ENCODE measurements at places on chromosomes 6 and 20.

GRCh38 chr6:129890164-129890563, 29.0 kb upstream of the TMEM244 start:
- no peak for DNase-seq

DNA sequence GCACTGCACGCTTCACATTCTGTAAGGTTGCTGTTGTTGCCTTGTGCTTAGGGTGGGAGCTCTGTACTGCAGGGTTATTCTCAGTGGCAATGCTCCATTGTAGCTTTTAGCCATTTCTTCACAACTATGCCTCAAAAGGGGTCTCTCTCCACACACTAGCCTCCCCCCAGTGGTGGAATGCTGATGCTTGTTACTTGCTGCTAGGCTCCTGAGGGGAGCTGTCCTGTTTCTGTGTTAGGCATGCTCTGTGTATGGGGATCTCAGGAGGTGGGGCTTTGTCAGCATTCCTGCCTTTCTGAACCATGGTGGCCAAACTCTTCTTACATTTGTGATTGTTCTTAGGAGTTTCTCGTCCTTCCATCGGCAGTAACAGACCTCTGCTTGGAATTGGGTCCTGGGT, 18.8 kb downstream of the TMEM170B start:
- DNase-seq = no peak

- DNase-seq = no peak
These were observed 623.8 kb downstream of the HTR1B start for GRCh38 chr6:76839505-76839904.

DNA sequence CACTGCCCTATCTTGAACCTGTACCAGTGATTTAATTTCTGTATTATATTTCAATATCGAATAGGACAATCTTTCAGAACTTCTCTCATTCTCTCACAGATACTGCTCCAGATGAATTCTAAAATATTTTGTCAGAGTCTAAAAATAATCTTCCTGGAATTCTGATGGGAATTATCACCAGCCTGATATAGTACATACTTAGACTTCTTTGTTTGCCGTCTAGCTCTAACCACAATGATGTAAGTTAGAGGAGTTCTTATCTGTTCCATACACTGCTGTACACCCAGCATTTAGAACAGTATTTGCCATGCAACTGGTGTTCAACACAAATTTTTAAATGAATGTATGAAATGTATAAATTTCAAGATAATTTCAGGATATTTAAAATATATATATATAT, 1.3 kb upstream of the HUS1B start:
- DNase-seq = no peak

- no peak for DNase-seq
These were observed 56.6 kb upstream of the EYA2 start for GRCh38 chr20:46838011-46838410.

DNA sequence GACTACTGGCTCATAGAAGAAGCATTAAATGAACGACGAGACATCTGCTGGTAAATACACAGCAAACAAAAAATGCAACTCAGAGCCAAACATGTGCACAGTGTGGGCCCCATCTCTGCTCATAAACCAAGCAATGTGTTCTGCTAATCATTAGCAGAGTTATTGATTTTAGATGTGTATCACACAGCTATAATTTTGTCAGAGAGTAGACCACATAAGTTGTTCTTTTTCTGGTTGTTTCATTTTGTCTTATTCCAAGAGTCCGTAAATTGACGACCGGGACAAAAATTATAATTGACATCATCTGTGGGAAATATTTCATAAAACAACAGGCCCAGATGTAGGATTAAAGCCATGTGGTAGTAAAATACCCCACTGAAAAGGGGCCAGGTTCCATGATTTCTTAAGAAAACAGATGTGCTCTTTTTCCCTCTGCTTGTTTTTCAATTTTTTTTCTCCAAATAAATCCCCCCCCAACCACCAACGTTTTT, 423.6 kb downstream of the HAO1 start:
- no peak for DNase-seq

DNA sequence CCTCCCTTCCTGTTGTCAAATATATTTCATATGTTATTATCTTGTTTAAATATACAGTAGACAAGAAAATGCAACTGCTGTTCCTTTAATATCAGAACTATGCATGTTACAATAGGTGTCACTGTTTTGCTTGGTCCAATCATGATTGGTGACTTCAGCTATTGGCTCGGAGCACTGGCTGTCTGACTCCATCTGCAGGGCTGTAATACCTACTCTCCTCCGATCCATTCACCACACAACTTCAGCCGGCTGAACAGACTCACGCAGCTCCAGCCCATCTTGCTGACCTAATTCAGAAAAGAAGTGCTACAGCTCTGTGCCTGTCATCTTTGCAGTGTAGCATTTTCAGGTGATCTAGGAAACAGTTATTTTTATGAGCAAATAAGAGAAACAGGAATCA, at the start of gene BTBD3:
TSS of gene BTBD3 (plus strand) at position 231 of the 400 bp plus-strand sequence. CDS start 383 bp downstream, outside the sequence.
- DNase-seq = peak; percentile 69

- DNase-seq = no peak
These were observed 46.7 kb downstream of the TBC1D7 start for GRCh38 chr6:13281686-13282085.

GRCh38 chr20:32526541-32526940, 58.6 kb downstream of the NOL4L start:
- DNase-seq = no peak

GRCh38 chr6:124699038-124699437, 263.2 kb upstream of the RNF217 start:
- no peak for DNase-seq

- DNase-seq = no peak
These were observed 26.3 kb upstream of the NAA20 start for GRCh38 chr20:19990850-19991249.

GRCh38 chr6:99590728-99591672, 15.6 kb upstream of the PRDM13 start:
- no peak for DNase-seq

DNA sequence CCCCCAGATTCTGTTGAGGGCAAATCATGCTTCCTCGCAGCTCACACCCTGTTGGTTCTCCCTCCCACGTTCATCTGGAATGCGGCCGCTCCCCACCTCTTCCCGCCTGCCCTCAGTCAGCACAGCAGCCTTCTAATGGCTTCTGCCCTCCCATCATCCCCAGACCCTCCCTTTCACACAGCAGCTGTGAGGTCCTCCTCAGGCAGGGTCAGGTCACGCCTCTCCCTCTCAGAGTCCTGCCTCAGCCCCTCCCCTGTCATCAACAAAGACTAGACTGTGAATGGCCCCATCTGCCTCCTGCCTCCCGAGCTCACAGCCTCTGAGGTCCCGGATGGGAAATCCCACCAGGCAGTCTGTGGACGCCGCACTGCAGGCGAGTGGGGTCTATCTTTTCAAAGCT, 7.9 kb upstream of the BHLHE23 start:
- DNase-seq = no peak

- no peak for DNase-seq
These were observed 66.8 kb upstream of the EYA2 start for GRCh38 chr20:46827718-46828458.

DNA sequence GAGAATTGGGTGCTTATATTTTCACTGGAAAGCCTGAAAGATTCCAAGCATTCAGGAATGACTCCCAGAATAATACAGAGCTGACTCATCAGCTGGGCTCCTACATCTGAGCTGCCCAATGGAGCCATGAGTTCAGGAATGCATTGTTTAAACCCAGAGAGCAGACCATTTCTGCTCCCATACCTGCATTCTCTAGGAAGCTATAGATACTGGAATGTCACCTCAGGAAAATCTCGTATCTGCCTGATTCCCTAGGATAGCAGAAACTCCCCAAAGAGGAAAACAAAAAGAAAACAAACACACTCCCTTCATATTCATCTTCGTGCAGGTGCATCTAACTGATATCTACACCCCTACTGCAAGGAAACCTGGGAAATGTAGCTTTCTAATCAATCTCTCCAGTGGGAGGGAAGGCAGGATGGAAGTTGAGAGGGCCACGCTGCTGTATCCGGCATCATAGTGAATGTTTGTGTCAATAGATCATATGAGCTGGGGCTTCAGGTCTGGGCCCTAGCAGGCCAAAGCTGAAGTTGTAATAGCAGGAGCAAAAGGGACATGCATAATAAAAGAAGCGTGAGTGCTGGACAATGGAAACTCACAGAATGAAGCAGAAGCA, 8.2 kb upstream of the SLC2A12 start:
- no peak for DNase-seq

DNA sequence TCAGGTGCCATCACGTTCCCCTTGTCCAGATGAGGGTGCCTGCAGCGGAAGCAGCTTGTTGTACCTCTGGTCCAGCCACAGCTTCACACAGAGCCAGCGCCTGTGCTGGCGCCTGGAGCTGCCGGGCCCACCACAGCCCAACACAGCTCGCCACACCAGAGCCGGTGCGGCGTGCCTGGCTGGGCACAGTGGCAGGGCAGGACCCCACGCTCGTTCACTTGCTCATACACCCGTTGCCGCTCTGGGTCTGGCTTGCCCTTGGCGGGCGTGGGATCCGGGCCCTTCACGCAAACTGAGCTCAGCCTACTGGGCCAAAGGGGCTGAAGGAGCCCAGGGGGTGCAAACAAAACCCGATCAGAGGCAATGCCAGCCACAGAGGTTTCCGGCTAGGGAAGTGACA, 492.5 kb upstream of the MANEA start:
- no peak for DNase-seq

DNA sequence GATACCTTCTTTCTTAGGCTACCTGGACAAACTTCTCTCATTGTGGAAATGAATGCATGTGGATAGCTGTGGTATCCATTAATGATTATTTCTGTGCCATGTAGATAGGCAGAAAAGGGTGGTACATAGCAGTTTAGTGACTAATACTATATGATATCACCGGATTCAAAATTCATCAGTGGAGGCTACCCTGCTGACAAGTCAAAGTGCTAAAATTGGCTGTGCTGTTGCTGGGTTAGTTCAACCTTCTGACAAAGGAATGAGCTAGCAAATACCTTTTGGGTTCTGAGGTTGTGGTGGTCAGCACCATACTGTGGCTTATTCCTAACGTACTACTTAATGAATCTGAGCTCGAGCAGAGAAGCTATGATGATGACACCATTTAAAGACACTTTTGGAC, 109.1 kb downstream of the TFAP2B start:
- no peak for DNase-seq

DNA sequence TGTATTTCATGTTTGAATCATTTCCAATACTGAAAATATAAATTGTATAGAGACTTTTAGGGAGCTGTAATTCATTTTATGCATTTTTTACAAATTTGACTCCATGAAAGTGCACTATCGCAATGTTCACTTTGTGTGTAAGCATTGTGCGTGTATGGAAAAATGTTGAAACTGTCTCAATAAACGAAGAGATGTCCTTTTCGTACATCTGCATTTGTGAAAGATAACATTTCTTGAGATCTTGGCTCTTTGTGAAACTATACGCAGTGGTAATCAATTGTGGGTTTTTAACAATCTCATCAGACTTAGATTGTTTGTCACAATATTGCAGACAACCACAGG, 18.6 kb upstream of the ZBP1 start:
- DNase-seq = no peak

DNA sequence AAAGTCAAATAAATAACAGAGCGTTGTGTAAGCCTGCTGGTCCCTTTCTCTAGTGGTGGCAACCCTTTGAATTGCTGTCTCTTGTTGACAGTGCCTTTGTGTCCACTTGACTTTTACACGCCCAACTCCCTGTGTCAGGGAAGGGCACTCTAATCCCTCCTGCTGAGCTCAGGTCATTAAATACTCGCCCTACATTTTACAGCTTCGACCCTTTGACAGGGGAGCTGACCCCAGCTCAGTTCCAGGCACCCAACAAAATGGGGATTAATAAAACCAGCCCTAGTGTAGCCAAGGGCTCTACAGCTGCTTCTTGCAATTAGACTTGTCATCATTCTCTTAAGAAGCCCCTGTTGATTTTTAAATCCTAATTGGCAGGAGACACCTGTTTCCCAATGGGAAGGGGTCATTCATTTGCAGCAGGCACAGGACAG, 308.2 kb downstream of the EYA4 start:
- DNase-seq = no peak

DNA sequence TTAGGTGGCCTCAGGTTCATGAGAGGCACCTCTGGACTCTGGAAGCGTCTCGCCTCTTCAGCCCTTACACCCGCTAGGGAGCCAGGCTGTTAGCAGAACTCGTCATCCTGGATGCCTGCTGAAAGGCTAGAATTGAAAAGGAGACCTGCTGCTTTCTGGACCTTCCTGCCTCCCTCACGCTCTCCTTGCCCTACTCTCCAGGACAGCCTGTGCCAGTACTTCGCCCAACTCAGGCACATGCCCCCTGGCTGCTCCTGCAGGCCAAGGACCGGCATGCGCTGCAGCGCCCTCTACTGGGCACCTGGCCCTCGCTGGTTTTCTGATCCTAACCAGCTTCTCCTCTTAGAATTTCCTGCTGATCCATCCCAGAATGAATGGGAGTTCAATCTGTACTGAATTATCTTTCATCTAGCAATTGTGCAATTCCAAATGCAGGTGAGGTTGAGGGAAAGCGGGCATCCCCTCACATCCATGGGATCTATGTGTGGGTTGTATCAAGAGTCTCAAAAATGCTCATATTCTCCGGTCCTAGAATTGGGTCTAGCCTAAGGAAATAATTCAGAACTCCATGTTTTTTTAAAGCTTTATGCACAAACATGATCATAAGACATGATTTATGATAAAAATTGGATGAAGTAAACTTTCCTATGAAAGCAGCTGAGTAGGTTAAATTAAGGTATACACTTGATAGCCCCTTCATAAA, 78.0 kb downstream of the PTPN1 start:
- peak; percentile 43 for DNase-seq

DNA sequence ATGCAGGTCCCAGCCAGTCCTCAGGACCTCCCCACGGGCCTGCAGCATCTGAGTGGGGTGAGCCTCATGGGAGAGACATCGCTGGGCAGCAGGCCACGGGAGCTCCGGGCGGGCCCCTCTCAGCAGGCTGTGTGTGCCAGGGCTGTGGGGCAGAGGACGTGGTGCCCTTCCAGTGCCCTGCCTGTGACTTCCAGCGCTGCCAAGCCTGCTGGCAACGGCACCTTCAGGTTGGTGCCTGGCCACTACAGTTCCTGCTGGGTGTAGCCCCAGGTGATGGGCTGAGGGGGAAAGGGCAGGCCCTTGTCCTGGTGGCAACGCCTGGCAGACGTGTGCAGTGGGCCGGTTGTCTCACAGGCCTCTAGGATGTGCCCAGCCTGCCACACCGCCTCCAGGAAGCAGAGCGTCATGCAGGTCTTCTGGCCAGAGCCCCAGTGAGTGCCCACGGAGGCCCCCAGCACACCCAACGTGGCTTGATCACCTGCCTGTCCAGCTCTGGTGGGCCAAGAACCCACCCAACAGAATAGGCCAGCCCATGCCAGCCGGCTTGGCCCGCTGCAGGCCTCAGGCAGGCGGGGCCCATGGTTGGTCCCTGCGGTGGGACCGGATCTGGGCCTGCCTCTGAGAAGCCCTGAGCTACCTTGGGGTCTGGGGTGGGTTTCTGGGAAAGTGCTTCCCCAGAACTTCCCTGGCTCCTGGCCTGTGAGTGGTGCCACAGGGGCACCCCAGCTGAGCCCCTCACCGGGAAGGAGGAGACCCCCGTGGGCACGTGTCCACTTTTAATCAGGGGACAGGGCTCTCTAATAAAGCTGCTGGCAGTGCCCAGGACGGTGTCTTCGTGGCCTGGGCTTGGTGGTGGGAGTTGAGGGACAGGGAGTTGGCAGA, 787 bp upstream of the TNFRSF6B start:
- no peak for DNase-seq

GRCh38 chr6:14593286-14593685, 475.7 kb downstream of the CD83 start:
- DNase-seq = no peak

Measured in NCI-H1105 (cell line).